ENCODE measurements at places on chromosomes 1 and 21. TPM values are rescaled to one million over a fixed set of nuclear protein-coding genes. Genes with fewer than 3 reads are reported as not detected.

The PAFAH2 gene
- total RNA-seq: 18.5 TPM

The OR2L13 gene
- total RNA-seq: not detected

The CADM3 gene
- 0.85 TPM for total RNA-seq

The VSIG8 gene
- not detected for total RNA-seq

The KIF21B gene
- total RNA-seq: 1.4 TPM

The RPTN gene
- not detected for total RNA-seq

The DIO1 gene
- not detected for total RNA-seq

The CHRM3 gene
- not detected for total RNA-seq

The PGM1 gene
- 99.7 TPM for total RNA-seq

The PCAT6 gene
- 0.40 TPM for total RNA-seq

The KHDC4 gene
- 16.8 TPM for total RNA-seq

The DDI2 gene
- 8.2 TPM for total RNA-seq

The KCNE1 gene
- total RNA-seq: not detected

The PRR9 gene
- not detected for total RNA-seq

The TTC39A gene
- 79.0 TPM for total RNA-seq

The TYW3 gene
- total RNA-seq: 17.9 TPM

The FCRL5 gene
- not detected for total RNA-seq

The CCDC190 gene
- total RNA-seq: not detected

The ZBED6 gene
- 4.3 TPM for total RNA-seq

Measured in renal cortical epithelial cell (primary cell).